Stimulated activated CD8-positive, alpha-beta memory T cell treated with anti-CD3 and anti-CD28 coated beads, Interleukin-15, amount 100 ng/mL, for 24 hours (primary cell): ENCODE measurements at places on chromosomes 4 and X.

DNA sequence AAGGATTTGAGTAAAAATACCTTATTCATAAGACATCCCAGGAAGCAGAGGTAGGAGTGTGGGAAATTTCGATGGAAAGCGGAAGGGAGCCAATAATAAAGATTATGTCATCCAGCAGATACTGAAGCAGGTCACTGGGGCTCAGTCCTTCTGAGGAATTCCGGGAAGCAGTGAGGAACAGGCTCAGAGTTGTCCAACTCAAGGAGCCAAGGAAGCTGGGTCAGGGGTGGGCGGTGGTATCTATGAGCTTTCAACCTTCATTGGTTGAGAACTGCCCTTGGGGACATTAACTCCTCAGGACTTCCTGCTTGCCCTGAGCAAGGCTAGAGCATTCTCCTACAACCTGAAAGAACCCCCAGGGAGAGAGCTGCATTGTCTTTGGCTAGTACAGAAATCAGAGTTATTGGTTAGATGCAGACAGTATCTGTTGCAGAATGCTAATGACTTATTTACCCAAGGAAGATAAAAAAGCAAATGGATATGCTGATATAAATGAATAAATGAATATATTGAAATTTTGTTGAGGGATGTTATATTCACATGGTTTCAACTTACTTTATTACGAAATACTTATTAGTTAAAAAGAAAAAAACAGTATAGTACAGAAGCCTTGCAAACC is 68.2 kb downstream of the DMP1 start:
- no peak for DNase-seq

DNA sequence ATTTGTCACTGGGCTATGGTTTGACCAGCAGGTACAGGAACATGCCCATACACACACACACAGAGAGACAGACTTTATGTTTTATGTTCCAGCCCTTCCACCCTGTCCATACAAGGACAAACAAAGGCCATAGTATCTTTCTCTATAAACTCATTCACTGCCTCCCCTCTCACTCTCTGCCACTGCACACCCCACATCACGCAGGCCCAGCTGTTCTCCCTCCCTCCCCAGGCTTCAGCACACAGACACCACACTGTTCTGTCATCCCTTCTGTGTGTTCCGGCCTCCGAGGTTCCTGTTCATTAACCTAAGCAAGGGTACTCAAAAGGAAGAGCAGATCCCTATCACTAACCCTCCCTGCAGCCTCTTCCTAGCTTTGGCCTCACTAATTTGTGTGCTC is 17.8 kb downstream of the LAS1L start:
- no peak for DNase-seq

DNA sequence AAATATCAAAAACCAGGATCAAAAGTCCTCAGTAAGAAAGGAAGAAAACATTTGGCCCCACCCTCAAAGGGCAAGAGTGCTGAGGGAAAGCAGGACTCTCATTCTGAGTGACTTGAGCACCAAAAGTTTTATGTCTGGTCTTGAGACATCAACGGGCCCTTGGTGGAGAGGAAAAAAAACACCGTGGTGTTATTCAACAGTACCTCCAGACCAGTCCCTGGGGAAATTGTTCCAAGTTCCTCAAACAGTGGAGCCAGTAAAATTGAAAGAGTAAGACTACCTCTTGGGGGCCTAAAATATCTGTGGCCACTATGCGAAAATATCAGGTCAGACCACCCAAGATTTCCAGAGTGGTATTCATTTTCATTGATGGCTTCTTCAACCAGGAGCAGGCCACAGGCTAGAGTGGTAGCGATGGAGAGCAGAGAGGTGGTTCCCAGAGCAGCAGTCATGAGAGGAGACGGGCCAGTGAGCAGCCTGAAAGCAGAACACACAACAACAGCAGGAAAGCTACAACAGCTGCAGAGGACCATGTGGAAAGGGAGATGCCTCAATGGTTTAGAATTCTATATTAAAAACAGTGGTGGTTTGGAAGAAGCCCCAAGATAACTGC is 63.7 kb upstream of the RPL34 start:
- DNase-seq, result no peak

- DNase-seq, result no peak
Measured at GRCh38 chrX:25597551-25597950, 540.6 kb upstream of the MAGEB18 start.

- DNase-seq, result no peak
Measured at GRCh38 chr4:148090029-148090428, 352.2 kb downstream of the NR3C2 start.

DNA sequence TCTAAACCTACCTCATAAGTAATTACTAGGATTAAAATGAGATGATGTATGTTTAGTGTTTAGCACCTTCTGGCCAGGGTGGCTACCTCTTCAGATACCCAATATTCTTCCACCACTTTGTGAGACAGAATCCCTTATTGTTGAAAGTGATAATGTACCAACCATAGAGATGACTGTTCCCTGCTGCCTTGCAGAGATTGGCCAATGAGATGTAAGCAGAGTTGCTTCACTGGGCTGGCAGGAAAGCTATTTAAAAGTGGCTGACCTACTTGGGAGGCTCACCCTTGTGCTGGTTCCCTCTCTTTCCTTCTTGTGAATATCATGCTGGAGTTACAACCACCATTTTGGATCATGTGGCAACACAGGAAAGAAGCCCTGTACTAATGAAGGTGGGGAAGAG is 58.9 kb downstream of the TMEM154 start:
- no peak for DNase-seq
